ENCODE measurements at places on chromosomes 13 and 19.

- DNase-seq: no peak
These were observed 911 bp downstream of the ENOX1 start for GRCh38 chr13:43785650-43786471.

- no peak for DNase-seq
These were observed 24.7 kb downstream of the METTL21C start for GRCh38 chr13:102670130-102670529.

DNA sequence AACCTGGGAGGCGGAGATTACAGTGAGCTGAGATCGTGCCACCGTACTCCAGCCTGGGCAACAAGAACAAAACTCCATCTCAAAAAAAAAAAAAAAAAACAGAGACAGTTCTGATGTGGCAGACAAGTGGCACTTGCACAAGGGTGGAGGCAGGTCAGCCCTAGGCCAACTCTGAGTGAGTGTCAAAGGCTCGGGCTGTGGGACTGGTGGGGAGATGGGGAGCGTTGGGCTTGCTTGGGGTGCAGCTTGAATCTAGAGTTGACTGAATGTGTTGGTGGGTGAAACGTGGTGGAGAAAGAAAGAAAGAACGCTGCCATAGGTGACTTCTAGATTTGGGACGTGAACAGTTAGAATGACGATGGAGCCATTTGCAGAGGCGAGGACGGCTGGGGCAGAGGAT, 121.3 kb upstream of the SPACA7 start:
- no peak for DNase-seq

DNA sequence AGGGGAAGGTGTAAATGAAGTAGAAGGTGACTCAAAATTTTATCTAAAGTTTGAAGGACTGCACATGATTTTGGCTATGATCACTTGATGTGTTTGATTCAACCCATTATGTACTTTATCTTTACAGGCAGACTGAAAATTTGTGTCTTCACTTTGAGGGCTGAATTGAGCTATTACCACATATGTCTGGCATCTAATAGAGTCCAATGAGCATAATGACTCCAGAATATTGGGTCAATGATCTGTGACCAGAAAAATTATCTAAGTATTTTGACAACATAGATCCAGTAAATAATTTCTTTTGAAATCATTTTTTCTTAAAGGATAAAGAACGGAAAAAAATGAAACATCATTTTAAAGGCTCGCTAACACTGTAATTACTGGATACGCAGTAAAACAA, 2810.0 kb downstream of the PCDH9 start:
- DNase-seq: no peak

- peak; percentile 27 for DNase-seq
These were observed 551.4 kb downstream of the TBC1D4 start for GRCh38 chr13:74930402-74931165.

DNA sequence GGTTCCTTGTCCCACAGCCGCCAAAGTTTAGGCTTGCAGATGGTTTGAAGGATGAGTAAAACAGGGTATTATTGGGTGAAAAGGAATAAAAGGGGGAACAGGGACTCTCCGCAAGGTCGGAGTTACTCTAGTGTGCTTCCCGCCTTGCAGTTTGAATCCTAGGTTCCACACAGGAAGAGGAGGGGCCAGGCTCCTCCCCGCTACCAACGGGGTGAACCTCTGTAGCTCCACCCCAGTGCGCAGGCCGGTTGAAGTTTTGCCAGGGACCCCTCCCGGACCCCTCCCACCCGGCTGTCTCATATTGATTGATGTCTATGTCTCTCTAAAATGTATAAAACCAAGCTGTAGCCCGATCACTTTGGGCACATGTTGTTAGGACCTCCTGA, 11.6 kb upstream of the GTF2F2 start:
- DNase-seq: no peak

DNA sequence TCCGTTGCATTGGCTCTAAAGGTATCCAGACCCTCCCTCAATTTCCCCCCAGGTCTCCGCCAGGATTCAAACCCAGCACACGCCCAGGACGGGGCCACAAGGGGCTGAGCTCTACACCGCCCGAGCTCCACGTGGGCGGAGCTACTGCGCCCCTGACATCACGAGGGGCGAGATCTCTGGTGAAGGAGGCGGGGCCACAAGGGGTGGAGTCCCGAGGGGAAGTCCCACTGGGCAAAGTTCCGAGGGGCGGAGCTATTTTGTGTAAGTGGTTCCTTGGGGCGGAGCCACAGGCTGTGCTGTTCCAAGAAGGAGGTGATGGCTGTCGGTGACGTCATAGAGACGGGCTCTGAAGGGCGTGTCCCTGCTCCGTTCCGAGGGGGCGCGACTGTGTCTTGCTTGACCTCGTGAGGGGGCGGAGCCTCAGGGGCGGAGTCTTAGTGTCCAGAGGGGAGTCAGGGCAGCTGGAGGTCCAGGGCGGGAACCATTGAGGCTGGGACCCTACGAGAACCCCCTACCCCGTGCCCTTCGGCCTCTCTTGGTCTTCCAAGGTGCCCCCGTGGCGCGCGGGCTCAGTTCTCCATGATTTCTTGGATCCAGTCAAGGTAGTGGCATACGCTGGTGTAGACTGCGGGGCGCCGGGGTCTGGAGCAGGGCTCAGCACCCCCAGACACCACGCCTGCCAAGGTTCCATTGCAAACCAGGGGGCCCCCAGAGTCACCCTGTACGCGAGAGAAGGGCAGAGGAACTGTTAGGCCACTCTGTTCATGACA, 1.3 kb upstream of the KLK8 start:
- no peak for DNase-seq

GRCh38 chr13:68608147-68608546, 1378.0 kb upstream of the PCDH9 start:
- DNase-seq: no peak

DNA sequence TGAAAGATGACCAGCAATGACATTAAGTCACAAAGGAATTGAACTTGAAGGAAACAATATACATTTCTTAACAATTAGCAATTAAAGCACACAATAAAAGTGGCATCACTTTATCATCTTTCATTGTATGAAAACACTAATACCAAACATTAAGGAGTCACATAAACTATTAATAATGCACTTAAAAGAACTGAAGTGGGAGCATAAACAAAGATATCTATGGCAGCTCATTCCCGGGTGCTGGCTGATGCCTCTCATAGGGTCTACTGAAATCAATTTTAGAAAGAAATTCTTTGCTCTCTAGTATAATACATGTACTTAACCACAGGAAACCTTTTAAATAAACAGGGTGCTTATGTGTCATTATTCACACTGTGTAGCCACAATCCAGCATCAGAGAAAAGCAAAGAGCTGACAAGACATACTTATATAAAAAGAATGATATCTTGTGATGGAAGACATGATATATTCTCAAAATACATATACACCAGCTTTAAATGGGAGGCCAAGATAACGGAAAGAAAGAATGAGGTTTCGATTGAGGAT, 1207.8 kb downstream of the EFNB2 start:
- DNase-seq: no peak

DNA sequence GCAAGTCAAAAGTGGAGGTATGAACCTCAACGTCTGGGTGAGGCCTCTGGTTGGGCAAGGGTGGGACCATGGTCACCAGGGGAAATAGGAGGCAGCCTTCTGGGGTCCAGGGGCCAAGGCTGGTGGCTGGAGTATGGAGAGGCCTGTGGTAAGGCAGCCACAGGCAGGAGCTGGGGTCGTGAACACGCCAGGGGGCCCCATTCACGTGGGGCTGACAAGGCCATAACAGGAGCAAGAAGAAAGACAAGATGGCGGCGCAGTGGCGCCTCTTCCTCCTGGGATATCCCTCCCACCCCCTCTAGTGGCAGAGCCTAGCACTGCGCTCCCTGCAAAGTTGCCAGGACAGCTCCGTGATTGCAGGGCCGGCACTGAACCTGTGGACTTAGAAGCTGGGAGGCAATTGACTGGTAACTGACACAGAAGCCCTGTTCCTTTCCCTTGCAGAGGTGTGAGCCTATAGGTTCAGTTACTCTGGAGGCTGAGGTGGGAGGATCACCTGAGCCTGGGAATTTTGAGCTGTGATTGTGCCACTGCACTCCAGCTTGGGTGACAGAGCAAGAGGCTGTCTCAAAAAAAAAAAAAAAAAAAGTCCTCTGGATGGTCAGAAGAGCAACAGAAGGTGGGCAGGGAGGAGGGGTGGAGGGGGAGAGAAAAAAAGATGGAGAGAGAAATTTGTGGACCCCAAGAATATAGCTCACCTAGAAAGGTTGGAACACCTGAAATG, 19.7 kb upstream of the EDDM13 start:
- peak; percentile 23 for DNase-seq

- no peak for DNase-seq
These were observed 4.9 kb upstream of the PALM start for GRCh38 chr19:703651-704446.

DNA sequence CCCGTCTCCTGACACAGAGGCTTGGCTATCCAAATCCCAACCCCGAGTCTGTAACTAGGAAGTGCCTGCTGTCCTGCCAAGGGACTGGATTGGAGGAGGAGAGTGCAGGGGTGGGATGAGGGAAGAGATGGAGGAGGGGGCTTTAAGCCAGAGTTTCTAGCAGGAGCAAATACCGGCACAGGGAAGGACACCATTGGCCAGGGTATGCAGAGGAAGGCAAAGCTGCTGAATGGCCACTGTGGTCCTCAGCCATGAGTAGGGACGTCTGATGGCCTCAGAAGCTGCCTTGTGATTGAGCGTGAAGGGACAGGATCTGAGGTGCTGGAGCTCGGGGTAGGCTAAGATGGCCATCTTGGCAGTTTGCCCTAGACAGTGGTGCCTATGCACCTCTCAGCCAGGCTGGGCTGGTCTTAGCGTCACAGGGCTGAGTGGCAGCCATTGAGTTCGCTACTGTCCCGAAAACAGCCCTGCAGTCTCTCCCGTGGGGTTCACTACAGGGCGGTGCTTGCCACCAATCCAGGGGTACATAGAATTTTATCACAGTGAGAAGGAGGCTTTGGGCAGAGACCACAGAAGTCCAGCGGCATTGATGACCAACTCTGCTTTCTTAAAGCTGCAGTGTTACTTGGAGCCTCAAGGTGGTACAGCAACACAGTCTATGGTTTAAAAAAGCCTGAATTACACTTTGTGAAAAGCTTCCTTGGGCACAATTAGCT, 61.8 kb downstream of the AKAP11 start:
- DNase-seq: no peak

DNA sequence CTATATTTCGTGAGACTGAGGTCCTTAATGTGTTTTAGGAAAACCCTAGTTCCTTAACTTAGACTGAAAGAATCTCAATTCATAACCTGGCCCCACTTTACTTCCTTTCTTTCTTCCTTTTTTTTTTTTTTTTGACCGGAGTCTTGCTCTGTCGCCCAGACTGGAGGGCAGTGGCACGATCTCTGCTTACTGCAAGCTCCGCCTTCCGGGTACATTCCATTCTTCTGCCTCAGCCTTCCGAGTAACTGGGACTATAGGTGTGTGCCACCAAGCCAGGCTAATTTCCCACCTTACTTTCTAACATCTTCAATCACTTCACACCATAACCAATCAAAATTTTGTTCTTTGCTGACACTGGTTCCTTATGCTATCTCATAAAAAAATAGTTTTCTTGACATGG, 2097.0 kb downstream of the PCDH9 start:
- DNase-seq: no peak

- no peak for DNase-seq
These were observed 95.7 kb upstream of the C1QTNF9B start for GRCh38 chr13:23992781-23993679.

- DNase-seq: peak; percentile 85
These were observed at the start of gene GPC6 for GRCh38 chr13:93226623-93227279. GPC6 (plus strand) TSS chr13:93226807.

GRCh38 chr19:19342086-19343015, 21.7 kb downstream of the MAU2 start:
- no peak for DNase-seq

DNA sequence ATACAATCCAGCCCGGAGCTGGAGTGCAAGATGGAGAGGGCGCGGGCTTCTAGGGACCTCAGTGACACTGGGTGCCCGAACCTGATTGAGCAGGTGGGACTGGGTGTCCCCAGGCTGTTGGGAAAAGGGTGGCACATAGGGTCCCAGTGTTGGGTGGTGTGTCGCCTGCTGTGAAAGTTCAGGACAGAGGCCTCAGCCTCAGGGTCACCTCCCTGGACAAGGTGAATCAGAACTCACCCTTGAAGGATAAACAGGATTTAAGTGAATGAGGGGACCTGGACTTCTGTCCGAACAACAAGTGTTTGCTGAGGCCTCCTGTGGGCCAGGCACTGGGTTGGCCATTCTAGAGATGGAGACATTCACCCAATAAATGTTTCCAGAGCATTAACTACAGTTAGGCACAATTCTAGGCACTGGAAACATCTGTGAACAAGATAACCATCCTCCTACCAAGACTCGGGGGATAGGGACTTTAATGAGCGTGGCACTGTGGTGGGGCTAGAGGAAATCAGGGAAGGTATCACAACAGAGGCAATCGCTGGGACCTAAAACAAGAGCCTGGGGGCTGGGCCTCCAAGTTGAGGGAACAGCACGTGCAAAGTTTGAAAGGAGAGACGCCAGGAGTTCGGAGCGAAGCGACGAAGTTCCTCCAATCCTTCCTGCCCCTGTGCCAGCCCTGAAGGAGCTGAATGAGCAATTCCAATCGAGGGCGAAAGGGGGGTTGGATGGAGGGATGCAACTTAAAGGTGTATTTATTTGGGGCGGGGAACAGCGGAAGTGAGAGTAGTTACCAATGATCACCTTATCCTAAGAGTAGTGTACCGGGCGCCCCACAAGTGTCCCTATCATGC, 921 bp upstream of the POLD1 start:
- no peak for DNase-seq

DNA sequence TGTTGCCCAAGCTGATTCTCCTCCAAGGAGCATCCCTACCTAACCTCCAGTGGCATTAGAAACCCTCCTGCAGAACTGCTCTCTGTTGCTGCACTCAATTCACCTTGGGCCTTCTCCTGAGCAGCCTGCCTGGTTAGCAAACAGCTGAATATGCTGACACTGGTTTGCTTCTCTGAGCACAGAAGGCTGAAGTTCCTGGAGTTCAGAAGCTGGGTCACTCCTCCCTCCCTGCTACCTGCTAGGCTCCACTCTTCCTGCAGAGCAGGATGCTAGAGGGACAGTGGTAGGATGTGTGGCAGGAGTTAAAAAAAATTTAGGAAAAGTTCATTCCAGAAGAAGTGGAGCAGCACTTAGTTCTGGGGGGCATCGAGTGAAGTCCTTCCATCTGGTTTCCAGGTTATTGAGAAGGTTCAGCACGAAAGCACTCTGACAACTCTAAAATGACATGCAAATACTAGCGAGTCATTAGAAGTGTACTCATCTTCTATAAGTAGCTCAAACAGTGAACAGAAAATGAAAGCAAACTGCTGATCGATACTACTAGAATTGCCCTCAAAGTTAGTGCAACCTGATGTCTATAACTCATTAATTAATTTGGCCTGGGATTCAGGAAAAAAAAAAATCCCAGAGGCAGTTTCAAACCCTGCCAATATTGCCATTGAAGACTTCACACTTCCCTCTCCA, 293.7 kb downstream of the POU4F1 start:
- no peak for DNase-seq

DNA sequence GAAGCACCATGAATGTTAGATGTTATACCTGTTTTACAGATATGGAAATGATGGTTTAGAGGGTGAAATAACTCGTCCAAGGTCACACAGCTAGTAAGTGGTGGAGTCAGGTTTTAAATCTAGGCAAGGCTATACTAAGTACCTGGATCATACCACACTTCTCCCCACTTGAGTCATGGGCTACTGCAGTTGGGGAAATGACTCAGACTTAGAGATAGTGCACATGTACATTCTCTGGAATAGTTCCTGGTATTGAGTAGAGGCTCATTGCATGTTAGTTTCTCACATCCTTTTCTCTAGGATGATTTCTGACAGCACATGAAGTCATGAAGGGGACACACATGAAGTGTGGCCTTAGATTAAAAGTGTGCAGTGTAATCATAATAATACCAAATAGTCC, 76.2 kb upstream of the TNFSF11 start:
- DNase-seq: peak; percentile 22
